ENCODE measurements at places on chromosomes 7 and 10. TPM values are rescaled to one million over a fixed set of nuclear protein-coding genes. Genes with fewer than 3 reads are reported as not detected.

Gene SGCE
- total RNA-seq = 62.4 TPM

Gene UFSP1
- total RNA-seq = 11.0 TPM

Gene SLC39A12
- total RNA-seq = not detected

Gene TRIM73
- 2.4 TPM for total RNA-seq

Gene NPC1L1
- not detected for total RNA-seq

Gene CYP3A7
- total RNA-seq = 0.22 TPM

Gene FAM25C
- total RNA-seq = 20.6 TPM

Gene GSTK1
- 97.4 TPM for total RNA-seq

All from placental epithelial cell (primary cell).